OCI-LY7 (cell line): ENCODE measurements at places on chromosomes 4 and X. TPM values are rescaled to one million over a fixed set of nuclear protein-coding genes. Genes with fewer than 3 reads are reported as not detected.

The RNF150 gene
- not detected in 2 replicates for total RNA-seq

The ZCCHC18 gene
- 4.5 and 4.6 TPM in 2 replicates for total RNA-seq

The USP17L11 gene
- total RNA-seq = not detected in 2 replicates

GRCh38 chr4:113236916-113237315 is 187.5 kb downstream of the ANK2 start:
- no peak for DNase-seq

DNA sequence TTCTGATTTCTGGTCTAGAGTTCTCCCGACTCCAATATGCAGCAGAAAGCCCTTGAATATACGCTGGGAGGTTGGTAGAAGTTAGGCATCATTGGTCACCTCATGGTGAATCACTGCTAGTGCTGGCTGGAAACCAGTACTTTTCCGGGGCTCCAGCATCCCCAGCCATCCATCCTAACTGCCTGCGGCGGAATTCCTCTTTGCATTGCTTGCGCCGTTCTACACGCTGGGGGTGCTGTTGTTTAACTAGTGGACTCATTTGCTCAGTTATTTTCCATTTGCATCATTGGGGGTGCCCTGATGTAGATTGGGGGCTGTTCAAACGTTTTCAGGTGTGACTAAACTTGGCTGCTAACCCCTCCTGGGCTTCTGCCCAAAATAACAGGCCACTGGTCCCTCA is 23.3 kb upstream of the GPR50 start:
- no peak for DNase-seq

DNA sequence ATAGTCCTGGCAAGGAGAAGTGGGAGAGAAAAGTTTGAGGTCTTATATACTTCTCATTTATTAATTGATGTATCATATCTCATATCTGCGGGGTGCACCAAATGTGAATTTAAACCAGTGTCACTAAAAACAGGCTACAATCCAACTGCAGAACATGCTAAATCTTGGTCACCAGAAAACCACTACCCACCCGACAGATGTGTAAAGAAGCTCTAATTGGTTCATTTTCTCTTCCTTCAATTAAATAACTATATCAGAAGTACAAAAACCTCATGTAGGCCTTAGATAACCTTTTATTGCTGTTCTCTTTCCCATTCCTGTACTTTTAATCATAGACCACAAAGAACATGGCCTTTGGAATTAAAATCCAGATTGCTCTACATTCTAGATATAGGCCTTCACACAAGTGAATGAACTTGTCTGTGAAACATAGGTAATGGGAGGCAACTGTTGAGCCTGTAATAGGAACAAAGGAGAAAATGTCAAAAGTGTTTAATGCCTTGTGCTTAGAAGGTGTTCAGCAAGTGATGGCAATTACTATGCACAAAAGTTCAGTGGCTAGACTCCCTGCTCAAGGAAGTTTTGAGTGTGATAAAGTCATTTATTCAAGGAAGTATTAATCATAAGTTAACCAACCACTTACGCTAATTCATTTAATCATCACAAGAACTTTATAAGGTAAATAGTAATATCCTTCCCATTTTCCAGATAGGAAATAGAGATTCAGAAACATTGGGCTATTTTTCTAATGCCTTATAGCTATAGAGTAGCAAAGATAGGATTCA is 425.6 kb downstream of the INPP4B start:
- no peak for DNase-seq

- no peak for DNase-seq
Observed at GRCh38 chrX:132169554-132169953, 41.7 kb upstream of the FRMD7 start.

- no peak for DNase-seq
Observed at GRCh38 chr4:6749340-6750171, 33.0 kb upstream of the KIAA0232 start.

- no peak for DNase-seq
Observed at GRCh38 chr4:41409594-41409895, 128.4 kb upstream of the LIMCH1 start.

GRCh38 chrX:10929747-10930146 is 181.4 kb upstream of the HCCS start:
- no peak for DNase-seq

DNA sequence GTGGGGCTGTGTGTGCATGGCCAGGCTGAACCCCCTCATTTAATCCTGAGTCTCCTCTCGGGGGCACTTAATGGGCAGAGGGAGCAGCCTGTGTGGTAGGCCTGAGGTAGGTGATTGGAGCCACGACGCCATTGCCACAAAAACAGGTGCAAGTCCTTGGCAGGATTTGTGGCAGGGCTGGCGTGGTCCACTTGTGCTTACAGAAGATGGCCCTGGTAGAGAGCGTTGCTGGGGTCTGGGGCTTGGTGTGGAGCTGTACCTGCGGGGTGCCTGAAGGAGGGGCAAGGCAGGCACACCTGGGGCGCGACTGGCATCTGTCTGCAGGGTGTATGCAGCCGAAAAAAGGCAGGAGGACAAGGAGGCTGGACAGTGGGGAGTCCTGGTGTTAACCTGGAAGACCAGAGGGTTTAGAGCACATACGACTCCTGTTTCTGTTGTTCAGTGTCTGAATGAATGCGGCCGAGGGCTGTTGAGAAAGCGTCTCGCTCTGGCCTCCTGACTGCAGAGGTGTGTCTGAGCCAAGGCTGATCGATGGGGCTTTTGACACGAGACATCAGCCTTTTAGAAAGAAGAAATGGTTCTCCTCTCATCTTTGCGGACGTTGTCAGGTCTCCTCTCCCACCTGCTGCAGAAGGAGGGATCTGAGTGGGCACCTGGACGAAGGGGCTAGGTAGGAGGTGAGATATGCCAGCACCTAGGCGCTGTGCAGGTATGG is 52.0 kb downstream of the TBC1D14 start:
- no peak for DNase-seq

DNA sequence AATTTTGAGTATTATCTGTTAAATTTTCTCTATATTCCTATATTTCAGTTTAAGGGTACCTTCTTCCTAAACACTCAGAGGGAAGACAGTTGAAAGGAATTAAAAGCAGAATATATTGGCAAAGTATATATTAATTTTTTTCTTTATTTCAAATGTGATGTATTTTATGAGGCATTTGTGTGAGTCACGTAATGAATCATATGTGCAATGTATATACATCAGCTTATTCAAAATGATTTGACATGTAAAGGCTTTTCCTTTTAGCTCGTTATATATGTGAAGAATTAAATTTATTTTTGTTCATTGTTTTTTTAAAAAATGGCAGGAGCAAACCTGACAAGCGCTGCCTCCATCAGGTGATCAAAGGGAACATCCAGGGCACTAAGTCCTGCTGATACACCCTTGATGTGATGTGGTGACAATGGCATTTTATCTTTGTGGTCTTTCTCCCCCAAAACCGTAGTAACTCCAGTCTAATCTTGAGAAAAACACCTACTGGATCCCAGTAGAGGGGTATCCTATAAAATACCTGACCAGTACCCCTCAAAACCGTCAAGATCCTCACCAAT is 8.9 kb downstream of the WWC2 start:
- no peak for DNase-seq

GRCh38 chrX:48761674-48762471 is at the start of gene GLOD5:
Gene GLOD5 (plus strand): TSS chrX:48761747. CDS start chrX:48761791, 44 bp downstream.
- DNase-seq = peak; percentile 5

DNA sequence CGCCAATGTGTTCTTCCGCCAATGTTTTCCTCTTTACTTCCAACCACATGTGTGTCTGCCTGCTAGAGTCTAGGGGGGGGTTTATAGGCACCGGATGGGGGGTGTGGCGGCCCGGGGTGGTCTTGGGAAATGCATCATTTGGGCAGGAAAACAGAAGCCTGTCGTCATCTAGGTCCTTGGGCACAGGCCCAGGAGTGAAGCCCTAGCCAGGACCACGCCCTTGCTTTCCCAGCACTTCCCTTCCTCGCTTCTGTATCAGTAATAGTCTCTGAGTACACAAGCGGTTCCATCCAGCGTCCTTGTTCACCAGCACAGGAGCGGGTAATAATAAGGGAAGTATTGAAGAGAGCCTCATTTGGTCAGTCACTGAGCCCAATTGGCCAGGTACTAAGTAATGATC is 74.5 kb downstream of the QDPR start:
- DNase-seq = no peak

GRCh38 chr4:84778041-84778440 is 188.4 kb downstream of the WDFY3 start:
- no peak for DNase-seq

GRCh38 chr4:34464196-34464595 is 1780.1 kb downstream of the ARAP2 start:
- no peak for DNase-seq

GRCh38 chr4:164615964-164616363 is 138.0 kb upstream of the SMIM31 start:
- DNase-seq = no peak
